ENCODE measurements at places on chromosomes 7 and 10.
A peak's percentile ranks its signal among the peaks of the same experiment; 100 is the strongest.

GRCh38 chr7:20786421-20786778 is 286 bp downstream of the SP8 start:
- DNase-seq, result no peak

GRCh38 chr7:49030221-49030620 is 105.9 kb downstream of the CDC14C start:
- DNase-seq, result no peak

- DNase-seq, result peak; percentile 64
These were observed 34.2 kb upstream of the TCF7L2 start for GRCh38 chr10:112915590-112916572.

GRCh38 chr7:3725155-3726059 is 424.4 kb downstream of the SDK1 start:
- DNase-seq, result peak; percentile 79

- DNase-seq, result no peak
These were observed 34.7 kb upstream of the NFE2L3 start for GRCh38 chr7:26117142-26117807.

GRCh38 chr10:57979491-57979890 is 288.2 kb downstream of the IPMK start:
- no peak for DNase-seq

GRCh38 chr10:5041471-5042023 is 37.9 kb upstream of the AKR1C2 start:
- no peak for DNase-seq

DNA sequence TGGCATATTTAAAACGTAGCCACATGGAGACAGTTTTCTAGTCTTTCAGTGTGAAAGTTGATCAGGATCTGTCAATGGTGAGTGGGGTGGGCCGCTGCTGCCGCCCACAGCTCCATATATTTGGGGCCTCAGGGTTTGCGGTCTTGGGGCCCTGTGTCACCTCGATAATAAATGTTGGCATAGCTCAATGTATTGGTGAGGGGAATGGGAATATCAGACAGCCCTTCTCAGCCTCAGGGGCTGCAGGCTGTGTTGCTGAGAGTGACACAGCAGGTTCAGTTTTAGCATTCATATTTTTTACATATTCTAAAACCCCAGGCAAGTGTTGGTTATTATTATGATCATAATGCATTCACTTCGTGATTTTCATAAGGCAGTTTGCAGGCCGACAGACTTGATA is 5.3 kb downstream of the CDH23 start:
- no peak for DNase-seq

GRCh38 chr10:97629289-97629688 is 4.0 kb downstream of the MORN4 start:
- DNase-seq, result no peak

- DNase-seq, result no peak
These were observed 91.6 kb downstream of the C10orf105 start for GRCh38 chr10:71627956-71628355.

DNA sequence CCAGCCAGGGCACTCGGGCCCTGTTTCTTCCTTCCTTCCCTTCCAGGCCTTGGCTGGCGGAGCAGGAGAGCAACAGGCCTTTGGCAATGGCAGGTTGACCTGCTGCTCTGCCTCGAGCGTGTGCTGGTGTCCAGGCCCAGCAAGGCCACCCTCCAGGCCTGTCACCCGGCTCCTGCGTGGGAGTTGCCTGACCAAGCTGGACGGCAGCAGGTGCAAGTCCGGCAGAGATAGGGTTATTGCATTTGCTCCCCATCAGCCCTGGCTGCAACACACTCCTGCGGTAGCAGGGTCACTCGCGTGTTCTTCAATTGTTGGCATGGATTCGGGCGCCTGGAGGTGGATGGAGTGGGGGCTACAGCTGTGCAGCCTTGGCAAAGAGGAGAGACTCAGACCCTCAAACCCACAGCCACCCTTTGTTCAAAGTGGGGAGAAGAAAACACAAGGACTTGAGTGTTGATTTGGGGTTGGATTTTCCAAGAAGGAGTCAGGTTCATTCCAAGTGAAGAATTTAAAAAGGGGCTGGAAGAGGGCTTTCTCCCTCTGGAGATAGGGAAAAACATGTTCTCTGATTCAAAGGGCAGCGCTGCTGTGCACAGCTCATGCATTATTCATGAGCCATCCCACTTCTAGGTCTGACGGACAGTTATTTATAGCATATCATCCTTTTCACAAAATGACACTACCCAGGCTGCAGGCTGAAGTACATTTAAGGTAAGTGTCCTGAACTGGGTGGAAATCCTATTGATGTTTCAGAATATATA is 64.2 kb upstream of the PITRM1 start:
- DNase-seq, result no peak

DNA sequence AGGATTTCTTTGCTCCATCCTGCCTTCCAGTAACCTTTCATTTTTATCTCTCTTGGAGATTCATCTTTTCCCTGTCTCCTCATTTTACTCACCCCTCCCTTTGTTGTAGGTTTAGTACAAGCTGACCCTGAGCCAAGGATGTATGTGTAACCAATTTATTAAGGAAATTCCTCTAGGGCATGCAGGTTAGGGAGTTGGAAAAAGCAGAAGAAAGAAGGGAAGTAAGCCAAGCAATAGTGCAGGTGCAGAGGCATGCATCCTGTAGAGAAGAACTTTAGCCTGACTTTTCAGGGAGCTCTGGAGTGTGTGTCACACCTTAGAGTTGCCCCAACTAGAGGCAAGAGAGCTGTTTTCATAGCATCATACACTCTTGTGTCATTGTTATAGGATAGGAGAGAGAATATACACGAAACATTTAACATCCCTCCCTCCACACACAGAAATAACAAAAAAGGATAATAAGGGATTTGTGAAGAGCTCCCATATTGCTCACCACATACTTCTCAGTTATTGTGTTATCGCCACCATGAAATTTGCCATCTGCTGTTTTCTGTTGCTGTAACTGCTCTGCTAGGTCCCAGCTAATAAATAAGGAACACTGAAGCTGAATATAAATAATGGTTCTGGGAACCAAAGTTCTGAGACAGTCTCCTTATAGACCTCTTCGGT is 21.8 kb upstream of the SEMA3C start:
- DNase-seq, result no peak

- peak; percentile 26 for DNase-seq
These were observed 520 bp downstream of the ELAPOR2 start for GRCh38 chr7:87058744-87059524.

DNA sequence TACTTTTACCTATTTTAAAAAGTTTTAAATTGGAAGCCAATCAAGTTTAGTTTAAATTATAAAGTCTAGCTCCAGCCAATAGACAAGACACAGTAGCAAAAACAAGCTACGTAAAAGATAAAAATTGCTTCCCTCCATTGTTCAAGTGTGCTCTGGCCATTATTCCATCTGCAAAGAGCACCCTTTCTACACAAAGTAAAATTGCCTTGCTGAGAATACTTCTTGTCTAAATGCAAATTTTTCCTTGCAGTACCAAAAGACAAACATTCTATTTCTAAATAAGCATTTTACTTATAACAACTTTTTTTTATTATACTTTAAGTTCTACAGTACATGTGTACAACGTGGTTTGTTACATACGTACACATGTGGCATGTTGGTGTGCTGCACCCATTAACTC is 75.9 kb upstream of the ZNF746 start:
- no peak for DNase-seq

DNA sequence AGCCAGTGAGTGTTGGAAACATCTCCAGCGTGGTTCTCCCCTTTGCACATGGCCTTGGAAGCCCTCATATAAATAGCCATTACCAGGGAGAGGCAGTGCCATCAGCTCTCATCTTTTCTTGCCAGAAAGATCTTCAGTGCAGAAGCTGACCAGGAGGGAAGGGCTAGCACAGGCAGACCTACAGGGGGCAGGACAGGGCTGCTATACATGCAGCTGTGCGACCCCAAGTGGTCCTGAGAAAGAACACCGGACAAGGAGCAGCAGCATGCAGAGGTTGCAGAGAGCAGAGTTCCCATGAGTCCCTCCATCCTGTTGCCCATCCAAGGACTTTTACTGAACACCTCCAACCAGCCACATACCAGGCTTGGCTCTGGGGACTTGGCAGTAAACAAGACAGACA is 17.1 kb downstream of the GRID1 start:
- DNase-seq, result peak; percentile 19

Measured in lung (tissue), 17 donors.